ENCODE measurements at places on chromosomes 13 and 19. TPM values are rescaled to one million over a fixed set of nuclear protein-coding genes. Genes with fewer than 3 reads are reported as not detected.

- no peak for DNase-seq
Measured at GRCh38 chr13:74773248-74773647, 639.0 kb upstream of the KLF12 start.

DNA sequence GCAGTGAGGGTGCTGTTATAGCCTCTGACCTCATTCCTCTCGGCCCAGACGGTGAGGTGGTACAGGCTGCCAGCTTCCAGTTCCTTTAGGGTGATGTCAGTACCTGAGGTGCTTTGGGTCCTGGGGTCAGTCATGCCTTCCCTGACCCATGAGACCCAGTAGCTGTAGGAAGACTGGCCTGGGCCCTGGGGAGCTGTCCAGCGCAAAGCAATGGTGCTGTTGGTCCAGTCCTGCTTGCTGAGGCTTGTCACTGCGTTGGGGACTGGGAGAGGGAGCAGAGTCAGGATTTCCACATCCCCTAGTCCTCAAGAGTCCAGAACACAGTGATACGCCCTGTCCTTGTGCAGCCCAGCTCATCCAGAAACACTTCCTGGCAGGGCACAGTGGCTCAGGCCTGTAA lies 10.7 kb downstream of the PTPRH start:
- DNase-seq = no peak

- DNase-seq = no peak
Measured at GRCh38 chr13:101258071-101258470, 158.2 kb downstream of the NALCN start.

DNA sequence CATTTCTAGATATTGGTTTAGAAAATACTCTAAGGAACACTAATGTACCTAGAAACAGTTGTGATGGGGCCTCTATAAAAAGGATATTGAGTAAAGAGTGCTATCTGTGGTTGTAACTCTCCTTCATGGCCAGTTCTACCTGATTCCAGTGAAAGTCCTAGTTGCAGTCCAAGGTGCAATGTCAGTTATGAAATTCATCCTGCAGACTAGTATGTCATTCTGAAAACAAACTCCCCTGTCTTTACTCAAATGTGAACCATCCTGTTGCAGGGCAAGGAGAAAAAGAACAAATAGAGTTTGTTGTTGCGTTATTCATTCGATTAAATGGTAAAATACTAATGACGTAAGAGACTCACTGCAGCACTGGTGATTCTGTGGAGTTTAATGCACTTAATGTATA lies 18.3 kb upstream of the N4BP2L1 start:
- no peak for DNase-seq

DNA sequence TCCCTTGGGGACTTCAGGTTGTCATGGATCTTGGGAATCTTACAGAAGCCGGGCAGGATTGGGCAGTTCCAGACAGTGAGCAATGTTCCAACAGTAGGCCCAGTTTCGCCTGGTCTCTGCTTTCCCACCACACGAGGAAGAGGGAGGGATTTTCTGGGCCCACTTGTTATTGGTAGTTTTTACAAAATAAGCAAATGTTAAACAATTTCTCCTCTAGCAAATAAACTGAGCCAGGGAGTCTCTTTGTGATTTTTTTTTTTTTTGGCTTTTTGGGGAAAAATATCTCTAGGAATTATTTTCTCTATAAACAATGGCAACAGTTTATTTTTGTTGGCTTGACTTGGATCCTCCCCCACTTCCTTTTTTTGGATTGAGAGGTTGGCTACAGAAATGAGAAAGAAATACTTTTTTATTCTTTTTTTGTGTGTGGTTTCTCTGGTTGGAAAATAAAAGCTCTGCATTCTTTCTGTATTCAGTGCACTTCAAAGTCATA lies 89.3 kb downstream of the TM9SF2 start:
- DNase-seq = no peak

The MATK gene
- polyA plus RNA-seq = 2.4 TPM

DNA sequence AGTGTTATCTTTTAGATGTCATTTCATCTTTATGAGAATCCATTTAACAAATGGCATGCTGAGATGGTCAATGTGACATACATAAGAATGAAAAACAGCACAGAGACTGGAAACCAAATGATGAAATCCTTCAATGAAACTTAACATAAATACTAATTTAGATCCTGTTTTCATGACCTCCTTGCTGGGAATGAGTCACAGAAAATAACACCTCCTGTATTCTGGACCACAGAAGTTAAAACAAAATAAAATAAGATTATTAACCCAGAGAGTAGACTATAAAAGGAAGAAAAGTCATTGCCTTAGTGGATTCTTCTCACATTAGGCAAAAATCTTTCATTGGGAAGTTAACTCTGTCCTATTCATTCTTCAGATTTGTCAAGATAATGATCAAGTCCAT lies 1.6 kb downstream of the DIAPH3 start:
- no peak for DNase-seq

The CGB3 gene
- not detected for polyA plus RNA-seq

GRCh38 chr19:46724468-46724867 lies 7.6 kb upstream of the PRKD2 start:
- DNase-seq = no peak

DNA sequence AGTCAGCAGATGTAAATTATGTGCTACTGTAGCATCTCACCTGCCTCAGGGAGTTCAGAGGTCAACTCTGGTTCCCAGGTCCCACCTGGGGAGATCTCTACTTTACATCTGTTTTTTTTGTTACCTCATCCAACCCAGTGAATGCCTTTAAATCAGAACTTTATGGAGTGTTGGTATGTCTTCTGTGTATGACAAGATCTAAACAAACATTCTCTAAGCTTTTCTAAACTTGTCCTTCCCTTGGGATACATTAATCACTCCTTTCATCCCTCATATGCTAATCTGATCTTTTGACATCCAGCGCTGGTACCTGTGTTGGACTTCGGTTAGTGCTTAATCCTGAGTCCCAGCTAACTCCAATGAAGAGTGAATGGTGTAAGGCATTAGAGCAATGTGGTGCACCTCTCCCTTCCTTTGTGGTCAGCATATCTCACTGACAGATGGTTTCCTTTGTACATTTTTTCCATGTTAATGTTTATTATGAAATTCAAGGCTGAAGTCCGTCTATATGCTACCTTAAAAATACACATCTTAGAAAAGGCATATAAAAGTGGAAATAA lies 213.4 kb downstream of the ABCC4 start:
- no peak for DNase-seq

GRCh38 chr19:33634361-33635091 lies 12.8 kb downstream of the CHST8 start:
- no peak for DNase-seq

The SBK2 gene
- polyA plus RNA-seq = 2.3 TPM

DNA sequence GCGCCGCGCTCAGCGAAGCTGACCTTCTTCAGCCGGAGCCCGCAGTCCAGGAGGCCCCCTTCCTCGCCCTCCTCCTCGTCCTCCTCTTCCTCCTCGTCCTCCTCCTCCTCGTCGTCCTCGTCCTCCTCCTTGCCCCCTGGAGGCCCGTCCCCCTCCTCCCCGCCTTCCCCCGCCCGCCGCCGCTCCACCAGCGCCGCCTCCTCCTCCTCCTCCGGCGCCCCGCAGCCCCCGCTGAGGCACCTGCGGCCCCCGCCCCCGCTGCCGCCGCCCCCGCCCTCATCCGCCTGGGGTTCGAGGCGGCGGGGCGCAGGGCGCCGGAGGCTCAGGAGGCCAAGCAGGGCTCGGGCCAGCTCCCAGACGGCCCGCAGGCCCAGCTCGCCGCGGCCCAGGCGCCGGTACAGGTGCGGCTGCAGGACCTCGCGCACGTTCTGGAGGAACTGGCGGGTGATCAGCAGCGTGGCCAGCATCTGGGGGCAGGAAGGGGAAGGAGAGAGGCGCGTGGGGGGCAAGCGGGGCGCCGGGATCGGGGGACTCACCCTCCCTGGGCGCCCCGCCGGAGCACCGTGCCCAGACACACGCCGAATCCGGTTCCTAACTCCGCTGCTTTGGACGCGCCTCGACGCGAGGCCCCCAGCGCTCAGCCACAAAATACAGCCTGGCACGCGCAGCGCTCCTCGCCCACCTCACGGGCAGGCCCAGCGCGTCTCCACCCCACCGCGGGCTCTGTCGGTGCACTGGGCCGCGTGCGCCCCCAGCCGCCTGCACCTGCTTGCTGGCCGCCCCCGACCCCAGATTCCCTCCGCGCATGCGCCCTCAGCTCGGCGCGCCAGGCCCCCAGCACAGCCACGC lies 5.9 kb downstream of the ANO8 start:
- no peak for DNase-seq

The KL gene
- polyA plus RNA-seq = 45.8 TPM

DNA sequence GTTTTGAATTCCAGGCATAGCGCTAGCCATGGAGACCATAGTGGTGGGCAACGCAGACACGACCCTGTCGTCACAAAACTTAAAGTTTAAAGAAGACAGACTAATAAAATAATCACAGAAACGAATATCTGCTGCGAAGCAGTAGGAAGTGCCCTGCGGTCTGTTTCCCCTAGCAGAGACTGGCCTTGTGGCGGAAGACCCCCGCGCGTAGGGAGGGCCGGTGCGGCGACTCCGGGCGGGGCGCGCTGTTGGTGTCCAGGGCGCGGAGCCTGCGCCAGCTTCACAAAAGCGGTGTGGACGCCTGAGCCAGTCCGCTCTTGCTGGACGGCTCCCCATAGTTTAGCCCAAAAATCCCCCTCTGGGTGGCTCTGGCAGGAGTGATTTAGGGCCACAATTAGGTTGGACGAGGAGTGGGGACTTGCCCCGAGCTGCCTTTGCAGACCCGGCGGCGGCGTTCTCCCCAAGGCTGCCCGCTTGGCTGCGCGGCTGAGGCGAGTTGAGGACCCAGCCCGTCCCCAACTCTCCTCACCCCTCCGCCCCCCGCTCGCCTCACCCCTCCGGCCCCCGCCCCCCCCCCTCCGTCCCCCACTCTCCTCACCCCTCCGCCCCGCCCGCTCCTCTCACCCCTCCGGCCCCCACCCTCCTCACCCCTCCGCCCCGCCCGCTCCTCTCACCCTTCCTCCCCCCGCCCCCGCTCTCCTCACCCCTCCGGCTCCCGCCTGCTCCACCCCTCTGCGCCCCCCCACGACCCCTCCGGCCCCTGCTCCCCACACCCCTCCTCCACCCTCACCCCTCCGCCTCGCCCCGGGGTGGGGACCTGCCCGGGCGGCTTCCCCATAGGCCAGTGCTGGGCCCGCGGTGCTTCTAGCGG lies 14.2 kb upstream of the LATS2 start:
- peak; percentile 51 for DNase-seq

The EDDM13 gene
- 1.7 TPM for polyA plus RNA-seq

DNA sequence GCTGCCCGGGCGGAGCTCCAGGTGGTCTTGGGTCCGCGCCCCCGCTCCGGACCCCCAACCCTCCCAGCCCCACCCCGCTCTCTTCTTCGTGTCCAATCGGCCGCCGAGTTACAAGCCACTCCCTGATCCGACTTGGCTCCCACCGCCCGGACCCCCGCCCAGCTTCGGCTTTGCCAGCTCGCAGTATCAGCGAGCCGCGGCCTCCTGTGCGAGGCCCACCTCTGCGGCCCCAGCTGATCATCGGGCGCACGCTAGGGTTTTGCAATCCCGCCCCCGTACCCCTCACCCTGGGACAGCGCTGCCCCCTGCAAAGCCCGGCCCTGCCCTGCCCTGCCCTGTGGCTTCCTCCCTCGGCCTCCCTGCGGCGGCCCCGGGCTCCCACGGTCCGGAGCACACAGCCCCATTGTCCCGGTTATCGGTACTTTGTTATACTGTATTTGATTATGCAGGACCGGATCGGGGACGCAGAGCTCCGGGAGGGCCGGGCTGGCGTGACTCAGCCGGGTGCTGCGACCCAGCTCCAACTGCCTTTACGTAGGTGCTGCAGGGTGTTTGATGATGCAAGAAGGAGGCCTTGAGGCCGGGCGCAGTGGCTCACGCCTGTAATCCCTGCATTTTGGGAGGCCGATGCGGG lies 598 bp upstream of the LPAR2 start:
- DNase-seq = peak; percentile 78

- no peak for DNase-seq
Measured at GRCh38 chr19:2574478-2574931, 98.6 kb downstream of the GADD45B start.

The FCER2 gene
- not detected for polyA plus RNA-seq

GRCh38 chr19:55437410-55437809 lies 5.7 kb downstream of the SHISA7 start:
- DNase-seq = peak; percentile 77

DNA sequence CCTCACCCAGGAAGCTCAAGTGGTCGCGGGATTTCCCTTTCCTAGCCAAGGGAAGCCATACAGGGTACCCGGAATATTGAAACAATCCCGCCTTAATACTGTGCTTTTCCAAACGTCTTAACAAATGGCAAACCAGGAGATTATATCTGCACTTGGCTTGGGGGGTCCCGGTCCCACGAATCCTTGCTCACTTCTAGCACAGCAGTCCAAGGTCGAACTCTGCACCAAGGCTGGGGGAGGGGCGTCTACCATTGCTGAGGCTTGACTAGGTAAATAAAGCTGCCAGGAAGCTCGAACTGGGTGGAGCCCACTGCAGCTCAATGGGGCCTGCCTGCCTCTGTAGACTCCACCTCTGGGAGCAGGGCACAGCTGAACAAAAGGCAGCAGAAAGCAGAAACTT lies 1644.8 kb downstream of the PCDH9 start:
- DNase-seq = no peak

DNA sequence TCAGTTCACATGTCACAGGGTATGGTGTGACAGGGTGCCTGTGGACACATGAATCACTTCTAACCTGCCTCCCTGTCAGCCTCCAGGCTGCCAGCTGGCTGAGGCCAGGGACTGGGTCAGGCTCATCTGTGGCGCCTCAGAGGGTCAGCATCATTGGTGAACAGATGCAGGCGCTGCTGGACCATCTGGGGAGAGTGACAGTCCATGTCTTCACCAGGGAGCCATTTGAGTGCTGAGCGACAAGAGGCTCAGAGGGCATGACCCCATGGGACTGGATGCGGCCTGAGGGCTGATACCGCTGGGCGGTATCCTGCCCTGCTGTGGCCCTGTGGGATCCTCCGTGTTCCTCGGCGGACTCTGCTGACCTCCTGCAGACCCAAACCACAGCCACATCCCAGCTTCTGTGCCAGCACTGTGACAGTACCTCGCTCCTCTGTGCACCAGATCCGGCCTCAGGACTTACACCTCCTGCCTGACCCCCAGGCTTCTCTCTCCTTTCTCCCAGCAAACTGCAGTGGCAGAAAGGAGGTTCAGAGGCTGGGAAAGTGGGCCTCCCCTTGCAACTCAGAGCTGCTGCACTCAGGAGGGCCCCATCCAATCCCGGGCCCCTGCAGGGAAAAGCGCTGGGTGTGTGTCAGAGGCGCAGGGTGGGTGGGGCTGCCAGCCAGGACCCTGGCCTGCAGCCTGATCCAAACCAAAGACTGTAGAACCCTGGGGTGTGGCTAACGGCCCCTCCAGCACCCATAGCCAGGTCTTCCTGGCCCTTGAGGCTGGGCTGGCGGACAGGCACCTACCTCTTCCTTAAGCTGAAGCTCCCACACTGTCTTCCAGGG lies 10.2 kb downstream of the ACTMAP start:
- DNase-seq = no peak

The ZNF850 gene
- polyA plus RNA-seq = 4.5 TPM

The CGB5 gene
- polyA plus RNA-seq = not detected

- DNase-seq = no peak
Measured at GRCh38 chr19:41447732-41448332, 4.9 kb downstream of the ERICH4 start.

Data from renal pelvis (tissue), 12 donors.